ENCODE measurements at places on chromosomes 7 and 10. TPM values are rescaled to one million over a fixed set of nuclear protein-coding genes. Genes with fewer than 3 reads are reported as not detected.

GRCh38 chr7:103735377-103735776 is 254.1 kb downstream of the RELN start:
- H3K4me1 ChIP-seq: no peaks in the 10 kb centered on the region
- no peak overlapping the region for H3K27ac ChIP-seq
- no peaks in the 10 kb centered on the region for H3K36me3 ChIP-seq
- no peak for DNase-seq
- no peak overlapping the region for H3K4me3 ChIP-seq

GRCh38 chr7:82012453-82012852 is 242.6 kb upstream of the HGF start:
- no peaks in the 10 kb centered on the region for H3K27me3 ChIP-seq
- H3K4me1 ChIP-seq: no peaks in the 10 kb centered on the region
- no peak overlapping the region for H3K4me3 ChIP-seq
- no peak for DNase-seq
- no peak overlapping the region for H3K27ac ChIP-seq
- H3K36me3 ChIP-seq: no peaks in the 10 kb centered on the region

GRCh38 chr10:63133821-63134557 is 861 bp downstream of the NRBF2 start:
- H3K4me3 ChIP-seq: peak overlapping the region; percentile 89
- no peaks in the 10 kb centered on the region for H3K27me3 ChIP-seq
- H3K4me1 ChIP-seq: peaks cover 6% of the 10 kb centered on the region

DNA sequence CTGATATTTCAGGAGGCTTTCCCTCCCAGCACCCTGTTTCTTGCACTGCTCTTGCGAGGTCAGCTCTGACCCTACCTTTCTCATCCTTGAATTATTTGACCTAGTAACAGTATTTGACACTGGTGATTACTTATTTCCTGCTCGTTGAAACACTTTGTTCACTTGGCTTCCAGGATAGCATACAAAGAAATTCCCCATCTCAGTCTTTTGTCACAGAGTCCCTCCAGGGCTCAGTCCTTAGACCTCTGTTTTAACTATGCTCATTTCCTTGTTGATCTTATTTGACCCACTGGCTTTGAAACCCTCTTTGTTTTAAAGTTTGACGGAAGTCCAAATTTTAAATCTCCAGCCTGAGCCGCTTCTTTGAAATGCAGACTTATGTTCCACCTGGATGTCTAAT is 29.9 kb downstream of the BMPR1A start:
- peaks cover 33% of the 10 kb centered on the region for H3K4me1 ChIP-seq
- DNase-seq: no peak
- no peaks in the 10 kb centered on the region for H3K36me3 ChIP-seq
- no peak overlapping the region for H3K4me3 ChIP-seq
- no peak overlapping the region for H3K27ac ChIP-seq

DNA sequence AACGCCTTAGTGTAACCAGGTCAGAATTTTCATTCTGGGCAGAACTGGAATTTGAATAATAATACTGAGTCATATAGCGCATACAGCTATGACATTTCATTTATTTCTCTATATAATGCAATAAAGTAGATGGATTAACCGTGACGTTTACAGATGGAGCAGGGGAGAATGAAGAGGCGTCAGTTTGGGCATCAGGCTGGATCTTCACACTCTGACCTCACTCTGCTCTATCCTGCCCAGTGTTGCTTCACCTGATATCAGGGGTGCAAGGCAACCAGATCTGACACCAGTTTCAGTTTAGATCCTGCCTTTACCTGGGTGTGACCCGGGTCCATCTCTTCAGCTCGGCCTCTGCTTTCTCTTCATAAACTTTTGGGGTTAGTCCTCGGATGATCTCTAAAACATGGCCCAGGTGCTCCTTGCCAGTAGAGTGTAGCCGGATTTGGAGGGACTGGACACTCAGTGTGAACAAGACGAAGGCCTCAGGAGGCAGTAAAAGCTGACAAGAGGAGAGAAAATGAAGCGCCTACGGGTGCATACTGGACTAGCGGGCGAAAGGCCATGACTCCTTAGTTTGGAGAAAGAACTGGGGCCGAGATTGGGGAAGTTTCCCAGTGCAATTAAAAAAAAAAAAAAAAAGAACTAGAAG is 1.4 kb upstream of the ZYX start:
- no peaks in the 10 kb centered on the region for H3K27me3 ChIP-seq
- DNase-seq: no peak
- H3K4me3 ChIP-seq: peak overlapping the region; percentile 99
- no peaks in the 10 kb centered on the region for H3K36me3 ChIP-seq

- no peak overlapping the region for H3K4me3 ChIP-seq
- H3K36me3 ChIP-seq: peaks cover 19% of the 10 kb centered on the region
- H3K27me3 ChIP-seq: no peaks in the 10 kb centered on the region
- H3K4me1 ChIP-seq: peaks cover 37% of the 10 kb centered on the region
- DNase-seq: no peak
- no peak overlapping the region for H3K27ac ChIP-seq
Observed at GRCh38 chr10:48797830-48798229, 113.2 kb downstream of the WDFY4 start.

DNA sequence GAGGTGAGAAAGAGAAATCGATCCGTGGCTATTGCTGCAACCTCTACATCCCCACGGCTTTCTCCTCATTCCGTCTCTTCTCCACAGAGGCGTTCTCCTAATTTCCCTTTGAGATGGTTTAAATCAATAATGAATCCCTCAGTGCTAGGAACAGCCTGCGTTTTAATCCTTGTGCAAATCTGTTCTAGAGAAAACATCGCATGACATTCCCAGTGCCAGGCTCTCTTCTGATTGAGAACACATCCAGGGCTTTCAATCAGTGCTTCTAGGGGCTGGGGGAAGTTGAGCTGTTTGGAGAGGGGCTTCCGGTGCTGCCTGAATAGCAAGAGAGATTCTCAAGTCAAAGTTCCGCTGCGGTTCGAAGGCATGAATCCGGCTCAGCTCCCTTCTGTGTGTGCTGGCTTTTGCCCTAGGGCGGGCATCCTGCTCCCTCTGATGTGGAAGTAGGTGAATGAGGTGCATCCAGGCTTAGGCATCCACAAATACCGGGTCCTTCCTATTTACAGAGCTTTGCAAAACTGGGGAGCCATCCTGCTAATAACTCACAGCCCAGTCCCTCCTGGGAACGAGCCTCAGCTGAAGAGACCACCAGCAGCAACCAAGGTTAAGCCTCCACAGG is 62.8 kb downstream of the CHST15 start:
- no peak overlapping the region for H3K27ac ChIP-seq
- no peaks in the 10 kb centered on the region for H3K27me3 ChIP-seq
- H3K36me3 ChIP-seq: no peaks in the 10 kb centered on the region
- H3K4me1 ChIP-seq: peaks cover 4% of the 10 kb centered on the region
- no peak overlapping the region for H3K4me3 ChIP-seq

- no peak overlapping the region for H3K4me3 ChIP-seq
- H3K4me1 ChIP-seq: no peaks in the 10 kb centered on the region
- H3K27me3 ChIP-seq: no peaks in the 10 kb centered on the region
- no peak overlapping the region for H3K27ac ChIP-seq
- H3K36me3 ChIP-seq: no peaks in the 10 kb centered on the region
- DNase-seq: no peak
Observed at GRCh38 chr7:118175740-118176139, 8.2 kb upstream of the LSM8 start.

- no peak overlapping the region for H3K27ac ChIP-seq
- H3K4me3 ChIP-seq: no peak overlapping the region
- no peaks in the 10 kb centered on the region for H3K36me3 ChIP-seq
Observed at GRCh38 chr10:71496927-71497762, 100.4 kb downstream of the CDH23 start.

GRCh38 chr10:131744346-131744745 is 156.5 kb upstream of the PPP2R2D start:
- DNase-seq: no peak
- H3K4me1 ChIP-seq: peaks cover 12% of the 10 kb centered on the region
- no peaks in the 10 kb centered on the region for H3K27me3 ChIP-seq
- H3K27ac ChIP-seq: no peak overlapping the region
- H3K36me3 ChIP-seq: no peaks in the 10 kb centered on the region
- no peak overlapping the region for H3K4me3 ChIP-seq

GRCh38 chr7:76282344-76283253 is 19.9 kb upstream of the HSPB1 start:
- H3K27me3 ChIP-seq: peaks cover 4% of the 10 kb centered on the region
- DNase-seq: no peak
- no peak overlapping the region for H3K4me3 ChIP-seq
- H3K36me3 ChIP-seq: no peaks in the 10 kb centered on the region

DNA sequence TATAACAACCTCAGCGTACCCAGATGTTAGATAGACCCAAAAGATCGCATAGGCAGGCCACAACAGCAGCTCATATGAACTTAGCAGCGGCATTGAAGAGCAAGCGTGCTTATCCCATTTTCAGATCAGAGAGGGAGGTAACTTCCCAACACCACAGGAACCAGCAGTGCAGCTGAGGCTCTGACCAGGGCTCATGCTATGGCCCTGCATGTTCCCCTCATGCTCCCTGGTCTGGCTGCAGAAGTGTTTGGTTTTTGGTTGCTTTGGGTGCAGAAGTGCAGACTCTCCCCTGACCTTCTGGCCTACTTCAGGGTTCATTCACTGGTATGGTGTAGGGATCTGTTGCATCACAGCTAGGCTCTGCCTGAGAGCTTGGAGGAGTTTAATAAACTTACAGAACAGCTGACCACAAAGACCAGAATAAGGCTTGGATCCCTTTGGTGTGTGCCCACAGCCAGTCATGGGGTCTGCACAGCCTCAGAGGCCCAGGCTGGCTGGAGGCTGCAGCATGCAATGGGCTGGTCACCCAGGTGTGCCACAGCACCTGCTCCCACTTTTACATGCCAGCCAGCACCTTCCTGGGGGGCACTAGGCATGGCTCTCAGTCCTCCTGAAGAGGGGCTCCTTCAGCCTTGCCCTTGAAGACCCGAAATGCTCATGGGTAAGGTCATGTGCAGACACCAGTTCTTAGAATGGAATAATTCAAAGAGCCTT is 9.1 kb upstream of the CXCL12 start:
- H3K27me3 ChIP-seq: no peaks in the 10 kb centered on the region
- no peak for DNase-seq
- H3K4me1 ChIP-seq: no peaks in the 10 kb centered on the region

DNA sequence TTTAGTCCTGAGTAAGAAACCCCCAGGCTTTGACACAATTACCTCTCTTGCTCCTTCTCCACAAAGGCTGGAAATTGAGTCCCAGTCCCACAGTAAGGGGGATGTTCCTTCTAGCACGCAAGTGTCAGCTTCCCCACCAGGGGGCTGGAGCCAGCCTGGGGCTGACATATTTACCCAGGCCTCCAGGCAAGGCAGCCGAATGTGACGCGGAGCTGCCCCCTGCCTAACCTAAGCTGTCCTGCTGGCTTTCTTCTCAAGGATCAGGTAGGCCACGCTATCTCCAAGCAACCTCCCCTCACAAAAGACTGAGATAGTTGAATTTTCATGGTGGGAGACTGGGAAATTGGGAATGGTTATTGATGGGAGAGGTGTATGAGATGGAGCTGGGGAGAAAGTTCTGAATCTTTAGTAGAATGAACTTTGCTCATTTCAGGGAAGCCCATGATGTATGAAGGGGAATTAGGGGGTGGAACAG is 19.2 kb upstream of the BMPER start:
- no peak for DNase-seq
- H3K36me3 ChIP-seq: no peaks in the 10 kb centered on the region
- H3K27ac ChIP-seq: no peak overlapping the region
- H3K4me3 ChIP-seq: no peak overlapping the region
- H3K4me1 ChIP-seq: no peaks in the 10 kb centered on the region
- H3K27me3 ChIP-seq: no peaks in the 10 kb centered on the region

The AEBP1 gene
- total RNA-seq: 0.16 TPM

The CPN1 gene
- total RNA-seq: 0.10 TPM

The PRSS37 gene
- not detected for total RNA-seq

The IKZF5 gene
- 16.1 TPM for total RNA-seq

The DYNC1I1 gene
- total RNA-seq: 0.32 TPM

Measured in GM12878 (cell line).